ENCODE measurements at places on chromosomes 1 and 21.

- no peak for DNase-seq
Observed at GRCh38 chr1:232186931-232187330, 443.0 kb downstream of the SIPA1L2 start.

DNA sequence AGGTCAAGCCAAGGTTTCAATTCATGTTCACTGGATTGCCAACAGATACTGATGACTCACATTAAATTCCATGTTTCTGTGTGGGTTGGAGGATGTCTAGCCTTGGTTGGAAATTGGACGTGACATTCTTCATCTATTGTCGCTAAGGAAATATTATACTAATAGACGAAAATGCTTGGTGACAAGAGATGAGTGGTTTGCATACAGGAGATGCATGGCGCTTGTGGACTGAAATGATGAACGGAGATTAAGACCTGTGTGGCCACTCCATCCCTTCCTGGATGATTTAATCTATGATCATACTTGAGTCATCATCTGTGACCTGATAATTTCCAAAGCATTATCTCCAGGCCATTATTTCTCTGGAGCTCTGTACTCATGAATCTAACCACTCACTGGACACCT lies 97.0 kb upstream of the CD34 start:
- no peak for DNase-seq

- no peak for DNase-seq
Observed at GRCh38 chr1:203537806-203538464, 44.0 kb downstream of the OPTC start.

GRCh38 chr1:98468111-98468717 lies 193.3 kb upstream of the SNX7 start:
- DNase-seq = no peak

DNA sequence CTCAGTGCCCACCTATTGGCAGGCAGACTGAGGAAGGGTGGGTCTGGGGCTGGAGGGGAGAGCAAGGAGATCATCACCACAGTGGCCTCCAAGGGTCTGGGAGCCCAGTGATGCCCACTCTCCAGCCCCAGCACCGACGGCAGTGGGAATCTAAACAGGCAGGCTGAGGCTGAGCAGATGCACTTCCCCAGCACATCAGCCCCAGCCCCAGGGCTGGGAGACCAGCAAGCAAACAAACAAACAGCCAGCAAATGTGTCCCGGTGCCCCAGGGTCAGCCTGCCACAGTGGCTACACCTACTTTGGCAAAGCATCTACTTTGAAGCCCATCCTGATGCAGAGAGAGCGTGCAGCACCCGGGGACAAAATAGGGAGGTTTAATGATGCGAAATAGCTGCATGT lies 216.3 kb upstream of the ZC3H12A start:
- no peak for DNase-seq

DNA sequence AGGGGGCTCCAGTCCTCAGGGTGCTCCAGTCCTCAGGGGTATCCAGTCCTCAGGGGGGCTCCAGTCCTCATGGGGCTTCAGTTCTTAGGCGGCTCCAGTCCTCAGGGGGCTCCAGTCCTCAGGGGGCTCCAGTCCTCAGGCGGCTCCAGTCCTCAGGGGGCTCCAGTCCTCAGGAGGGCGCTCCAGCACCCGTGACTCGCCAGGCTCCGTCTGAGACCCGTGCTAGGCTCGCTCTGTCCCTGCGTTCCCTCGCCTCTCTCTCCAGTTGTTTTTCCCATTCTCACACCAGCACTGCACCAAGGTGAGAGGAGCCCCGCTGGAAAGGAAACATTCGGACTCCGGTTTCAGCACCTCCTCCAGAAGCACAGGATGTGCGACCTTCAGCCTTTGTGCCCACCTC lies 9.4 kb upstream of the OR2M2 start:
- no peak for DNase-seq

DNA sequence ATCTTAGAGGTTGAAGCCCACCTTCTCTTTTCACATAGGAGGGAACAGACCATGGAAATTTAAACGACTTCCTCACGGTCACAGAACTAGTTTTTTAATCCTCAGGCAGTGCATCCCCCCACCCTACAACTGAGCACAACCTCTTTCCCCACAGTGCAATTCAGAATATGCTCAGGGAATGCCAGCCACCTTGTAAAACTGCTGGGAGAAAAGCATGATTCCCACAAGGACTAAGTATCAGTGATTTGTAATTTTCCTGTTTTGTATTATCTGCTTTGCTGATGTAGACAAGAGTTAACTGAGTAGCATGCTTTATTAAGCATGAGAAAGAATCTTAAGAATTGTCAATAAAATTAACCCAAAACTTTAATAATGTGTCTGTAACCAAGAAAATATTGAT lies 23.8 kb downstream of the TMEM50A start:
- no peak for DNase-seq

DNA sequence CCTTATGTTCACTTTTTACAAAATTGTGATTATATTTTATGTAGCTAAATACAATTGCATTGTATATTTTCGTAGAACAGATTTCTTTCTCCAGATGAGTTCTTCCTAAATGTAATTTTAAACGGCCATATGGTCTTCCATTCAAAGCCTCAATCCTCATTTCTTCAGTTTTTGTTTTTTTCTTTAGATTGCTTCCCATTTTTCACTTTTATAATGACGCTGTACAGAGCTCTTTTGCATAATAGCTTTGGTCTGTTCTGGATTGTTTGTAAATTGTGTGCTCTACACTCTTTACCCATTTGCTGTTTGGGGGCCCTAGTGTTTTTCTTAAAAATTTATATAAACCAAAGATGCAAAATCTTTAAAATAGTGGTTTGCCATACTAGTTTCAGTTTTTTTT lies 27.8 kb downstream of the AVPR1B start:
- DNase-seq = no peak

DNA sequence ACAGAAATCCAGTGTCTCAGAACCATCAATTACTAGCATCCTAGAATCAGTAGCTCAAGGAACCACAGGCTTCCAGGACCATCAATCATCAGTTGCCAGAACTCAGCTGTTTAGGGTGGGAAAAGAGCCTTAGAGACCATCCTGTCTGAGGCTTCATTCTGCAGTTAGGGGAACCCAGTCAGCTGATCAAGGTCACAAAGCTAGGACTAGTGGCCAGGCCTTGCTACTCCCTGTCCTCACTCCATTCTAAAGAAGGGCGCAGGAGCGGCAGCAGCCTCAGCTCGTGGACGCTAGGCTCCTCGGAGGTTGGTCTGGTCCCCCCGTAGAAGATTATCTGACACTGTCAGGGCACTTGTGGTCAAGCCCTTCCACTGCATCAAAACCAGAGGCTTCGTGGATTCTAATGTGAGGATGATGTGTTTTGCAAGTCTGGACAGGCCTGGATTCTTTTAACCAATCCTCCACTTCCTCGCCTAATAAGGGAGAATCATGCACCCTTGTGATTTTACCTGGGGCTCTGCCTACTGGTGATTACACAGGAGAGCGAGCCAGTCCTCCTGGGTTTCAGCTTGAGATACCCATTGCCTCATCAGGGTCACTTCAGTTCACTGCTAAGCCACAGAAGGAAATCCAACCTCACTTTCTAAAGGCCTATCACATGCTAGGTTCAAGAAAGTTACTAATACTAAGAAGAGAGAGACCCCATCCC lies 41.7 kb upstream of the IFFO2 start:
- DNase-seq = no peak

DNA sequence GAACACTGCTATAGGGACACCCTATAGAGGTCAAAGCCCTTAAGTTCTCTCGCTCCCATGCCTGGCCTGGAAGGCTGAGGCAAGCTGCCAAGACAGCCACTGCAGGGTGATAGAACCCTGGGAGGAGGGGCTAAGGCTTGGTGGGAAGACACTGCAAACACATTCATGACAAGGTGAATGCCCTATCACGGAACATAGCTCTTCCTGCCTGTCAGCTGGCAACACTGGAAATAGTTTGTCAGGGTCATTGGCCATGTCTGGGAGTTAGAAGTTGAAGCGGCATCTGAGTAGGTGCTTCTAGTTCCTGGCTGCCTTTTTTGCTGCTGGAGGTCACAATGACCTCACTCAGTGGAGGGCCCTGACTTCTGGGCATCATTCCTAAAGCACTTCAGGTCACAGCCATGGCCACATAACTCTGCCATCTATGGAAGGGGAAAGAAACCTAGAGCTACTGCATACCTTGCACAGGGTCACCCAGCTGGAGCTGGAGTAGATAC lies 4.2 kb downstream of the FABP3 start:
- DNase-seq = no peak

GRCh38 chr1:234844479-234845031 lies 234.6 kb upstream of the IRF2BP2 start:
- no peak for DNase-seq

DNA sequence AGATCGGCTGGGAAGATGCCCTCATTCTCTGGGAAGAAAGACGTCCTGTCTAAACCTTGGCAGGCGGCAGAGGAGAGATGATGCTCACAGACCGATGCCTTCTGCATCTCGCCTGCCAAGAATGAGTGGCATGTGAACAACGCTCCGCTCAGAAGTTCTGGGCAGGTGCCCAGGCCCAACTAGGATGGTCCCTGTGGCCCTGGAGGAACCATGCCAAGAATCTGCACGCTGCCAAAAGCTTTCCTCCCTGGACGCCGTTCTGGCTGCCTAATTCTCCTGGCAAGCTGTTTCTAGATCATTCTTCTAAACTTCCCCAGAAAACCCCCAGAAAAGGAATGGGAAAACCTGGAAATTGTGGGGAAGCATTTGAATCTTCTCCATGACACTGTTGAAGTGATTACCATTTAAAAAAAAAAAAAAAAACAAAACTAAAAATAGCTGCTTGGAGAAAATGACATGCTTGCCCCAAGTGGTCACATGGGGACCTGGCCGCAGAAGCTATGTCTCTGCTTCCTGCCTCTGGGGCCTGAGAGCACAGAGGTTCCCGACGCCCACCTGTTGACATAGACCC lies 440.9 kb downstream of the PRDM2 start:
- no peak for DNase-seq

DNA sequence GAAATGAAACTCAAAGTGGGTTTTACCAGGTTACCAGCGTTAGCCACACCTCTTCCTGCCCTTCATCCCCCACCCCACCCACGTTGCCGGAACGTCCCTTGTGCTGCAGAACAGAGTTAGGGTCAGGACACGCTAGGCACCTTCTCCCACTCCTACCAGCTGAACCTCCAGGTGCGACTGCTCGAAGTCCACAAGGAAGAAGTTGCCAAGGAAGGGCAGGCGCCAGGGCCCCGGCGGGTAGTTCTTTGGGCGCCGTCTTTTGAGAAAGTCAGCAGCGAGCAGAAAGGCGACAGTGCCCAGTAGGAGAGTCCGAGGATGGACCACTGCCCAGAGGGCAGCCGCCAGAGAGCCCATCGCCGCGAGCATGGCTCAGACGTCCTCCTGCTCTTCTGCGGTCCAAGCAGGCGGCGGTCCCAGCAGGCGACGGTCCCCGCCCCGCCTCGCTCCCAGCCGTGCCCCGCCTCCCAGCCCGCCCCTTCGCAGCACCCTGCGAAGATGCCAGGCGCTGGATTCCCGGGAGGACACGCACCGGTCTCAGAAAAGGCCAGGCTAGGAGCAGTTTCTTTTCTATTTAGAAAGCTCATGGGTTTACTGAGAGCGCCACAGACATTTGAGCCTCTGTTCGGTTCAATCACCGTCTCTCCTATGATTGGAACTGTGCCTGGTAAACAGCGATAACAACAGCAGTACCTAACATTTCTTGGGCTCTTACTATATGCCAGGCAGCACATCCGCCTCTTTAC lies at the start of gene CYP2J2:
TSS of gene CYP2J2 (minus strand) at position 393 of the 743 bp plus-strand sequence. CDS start at position 366, 27 bp downstream.
- DNase-seq = peak; percentile 4

- no peak for DNase-seq
Observed at GRCh38 chr1:172397221-172397620, 23.3 kb upstream of the C1orf105 start.

- DNase-seq = no peak
Observed at GRCh38 chr21:42674351-42674940, 21.0 kb downstream of the PDE9A start.

DNA sequence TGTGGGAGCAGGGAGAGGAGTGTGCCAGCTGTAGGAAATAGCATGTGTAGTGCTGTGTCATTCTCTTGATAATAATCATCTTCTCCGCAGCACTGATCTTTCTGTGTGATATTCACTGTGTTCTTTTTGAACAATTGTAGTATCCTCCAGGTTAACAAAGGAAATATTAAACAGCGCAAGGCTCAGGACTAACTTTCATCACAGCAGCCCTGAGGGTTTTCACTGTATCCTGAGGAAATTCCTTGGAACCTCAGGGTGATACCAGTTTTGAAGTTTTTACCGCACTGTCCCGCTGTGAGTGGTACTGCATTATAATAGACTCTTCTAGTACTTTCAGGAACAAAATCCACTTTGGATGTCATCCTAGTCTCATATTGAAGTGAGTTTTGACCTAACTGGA lies 228.4 kb upstream of the COA6 start:
- no peak for DNase-seq

DNA sequence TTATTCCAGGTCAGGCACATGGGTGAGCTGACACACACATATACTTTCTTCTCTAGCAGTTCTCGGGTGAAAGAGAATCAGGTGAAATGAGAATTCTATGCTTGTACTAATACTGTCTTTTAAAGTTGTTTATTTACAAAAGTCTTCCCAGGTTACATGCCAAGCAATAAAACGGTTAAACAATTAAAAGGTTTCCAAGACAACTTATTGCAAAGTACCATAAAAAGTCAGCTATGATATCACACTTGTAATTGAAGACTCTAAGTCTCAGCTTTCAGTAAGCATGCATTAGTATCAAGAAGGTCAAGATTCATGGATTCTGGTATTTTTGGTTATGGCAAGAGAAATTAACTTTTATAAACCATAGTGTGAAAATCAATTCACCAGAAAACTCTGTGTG lies 171.4 kb downstream of the PDE4B start:
- no peak for DNase-seq

- no peak for DNase-seq
Observed at GRCh38 chr1:177023249-177023648, 141.3 kb downstream of the ASTN1 start.

GRCh38 chr1:39395357-39395831 lies 96.0 kb upstream of the BMP8A start:
- DNase-seq = no peak

GRCh38 chr21:21688889-21689288 lies 690.7 kb downstream of the NCAM2 start:
- no peak for DNase-seq

GRCh38 chr1:201468844-201469644 lies at the start of gene PHLDA3:
TSS of gene PHLDA3 (minus strand) at chr1:201469188. CDS start at chr1:201468786, 402 bp downstream.
- DNase-seq = no peak

DNA sequence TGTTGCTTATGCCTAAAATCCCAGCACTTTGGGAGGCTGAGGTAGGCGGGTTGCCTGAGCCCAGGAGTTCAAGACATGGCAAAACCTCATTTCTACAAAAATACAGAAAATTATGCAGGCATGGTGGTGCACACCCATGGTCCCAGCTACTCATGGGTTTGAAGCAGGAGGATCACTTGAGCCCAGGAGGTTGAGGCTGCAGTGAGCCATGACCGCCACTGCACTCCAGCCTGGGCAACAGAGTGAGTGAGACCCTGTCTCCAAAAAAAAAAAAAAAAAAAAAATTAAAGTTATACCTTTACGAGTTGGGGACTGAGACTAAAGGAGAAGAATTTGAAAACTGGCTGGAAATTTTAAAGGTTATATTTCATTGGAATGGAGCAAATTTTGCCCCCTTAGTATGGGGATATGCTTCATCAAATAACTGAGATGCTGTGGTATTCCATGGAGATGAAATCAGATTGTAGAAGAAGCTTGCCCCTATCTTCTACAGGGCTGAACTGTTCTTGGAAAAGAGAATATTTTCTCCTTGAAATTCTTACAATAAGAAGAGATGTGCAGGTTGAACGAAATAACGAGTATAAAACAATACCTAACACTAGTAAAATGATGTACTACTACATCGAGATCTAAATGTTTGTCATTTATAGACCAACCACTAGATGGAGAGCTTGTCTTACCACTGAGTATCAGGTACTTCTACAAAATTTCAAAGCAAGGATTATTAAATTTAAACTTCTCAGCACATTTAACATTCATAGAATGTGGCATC lies 34.9 kb upstream of the SCYL3 start:
- DNase-seq = no peak
